Stimulated activated CD4-positive, alpha-beta T cell treated with anti-CD3 and anti-CD28 coated beads, TNF-alpha, amount 100 ng/mL, for 1 hour (primary cell): ENCODE measurements at places on chromosomes 2 and 18.

- DNase-seq = no peak
These were observed 206.5 kb upstream of the ZSWIM2 start for GRCh38 chr2:187055463-187055862.

DNA sequence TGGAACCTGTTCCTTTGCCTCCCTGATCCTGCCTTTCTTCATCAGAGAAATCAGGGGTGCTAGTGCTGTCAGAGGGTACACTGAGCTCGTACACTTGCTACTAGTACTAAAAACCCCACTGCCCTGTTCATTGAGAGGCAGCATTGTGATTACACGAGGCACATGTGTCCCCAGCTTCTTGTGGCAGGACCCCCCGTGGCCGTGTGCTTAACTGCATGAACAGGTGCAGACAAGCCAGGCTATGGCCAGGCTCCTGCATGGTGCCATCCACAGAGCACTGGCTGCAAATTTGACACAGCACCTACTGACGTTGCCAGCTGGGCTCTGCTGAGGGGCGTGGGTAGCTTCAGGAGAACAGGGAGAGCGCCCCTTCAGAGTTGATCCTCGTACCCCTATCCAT lies 248.4 kb downstream of the GLI2 start:
- DNase-seq = no peak

DNA sequence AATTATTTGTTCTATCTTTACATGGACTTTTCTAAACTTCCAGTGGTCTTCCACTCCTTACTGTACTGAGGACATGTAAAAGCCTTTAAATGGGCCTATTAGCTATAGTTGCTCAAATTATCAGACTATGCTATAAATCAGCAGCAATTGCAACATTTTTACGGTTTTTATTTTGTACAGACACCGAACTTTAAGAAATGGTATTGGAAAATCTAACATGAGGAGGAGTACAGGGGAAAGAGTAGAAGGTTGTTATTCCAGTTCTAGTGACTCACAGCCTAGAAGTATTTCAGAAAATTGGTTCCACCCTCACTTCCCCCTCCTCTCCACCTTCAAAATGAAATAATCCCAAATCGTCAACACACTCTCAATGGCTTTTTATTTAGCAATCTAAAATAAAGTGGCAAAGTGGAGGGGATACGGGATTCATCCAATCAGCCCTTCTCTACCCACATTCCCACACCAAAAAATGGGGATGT lies 1.1 kb downstream of the NCKAP1 start:
- DNase-seq = no peak

GRCh38 chr2:20674974-20675679 lies 8.2 kb downstream of the GDF7 start:
- DNase-seq = no peak

DNA sequence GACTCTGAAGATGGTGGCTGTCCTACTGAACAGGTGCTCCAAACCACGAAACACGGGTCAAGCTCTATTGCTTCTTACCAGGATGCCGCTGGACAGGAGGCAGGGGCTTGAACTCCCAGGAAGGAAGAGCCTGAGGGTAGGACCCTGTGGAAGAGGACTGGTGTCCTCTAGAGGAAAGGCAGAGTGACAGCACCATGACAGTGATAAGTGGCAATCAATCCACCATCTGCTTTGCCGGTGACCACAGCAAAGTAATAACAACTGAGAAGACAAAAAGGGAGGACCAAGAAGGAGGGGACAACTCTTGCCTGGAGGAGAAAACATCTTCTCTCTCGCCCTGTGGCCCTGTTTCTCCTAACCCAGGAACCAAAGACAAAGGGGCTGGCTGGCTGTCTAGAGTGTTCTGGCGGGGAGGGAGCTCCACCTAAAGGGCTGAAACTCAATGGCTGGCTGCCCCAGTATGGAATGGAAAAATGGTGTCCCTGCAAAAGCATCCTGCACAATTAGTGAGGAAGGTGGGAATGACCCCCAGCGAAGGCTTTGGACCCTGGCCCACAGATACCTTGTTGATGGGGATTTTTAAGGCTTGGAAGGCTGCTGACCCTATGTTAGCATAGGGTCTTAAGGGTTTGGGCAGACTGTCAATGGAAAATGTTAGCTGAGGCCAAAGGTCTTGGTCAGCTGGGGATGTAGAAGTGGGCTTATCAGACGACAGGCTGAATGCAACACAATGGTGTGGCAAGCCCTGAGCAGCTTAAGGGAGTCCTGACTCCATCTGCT lies 35.4 kb downstream of the PROC start:
- DNase-seq = no peak
